ENCODE measurements at places on chromosomes 11 and 22.

DNA sequence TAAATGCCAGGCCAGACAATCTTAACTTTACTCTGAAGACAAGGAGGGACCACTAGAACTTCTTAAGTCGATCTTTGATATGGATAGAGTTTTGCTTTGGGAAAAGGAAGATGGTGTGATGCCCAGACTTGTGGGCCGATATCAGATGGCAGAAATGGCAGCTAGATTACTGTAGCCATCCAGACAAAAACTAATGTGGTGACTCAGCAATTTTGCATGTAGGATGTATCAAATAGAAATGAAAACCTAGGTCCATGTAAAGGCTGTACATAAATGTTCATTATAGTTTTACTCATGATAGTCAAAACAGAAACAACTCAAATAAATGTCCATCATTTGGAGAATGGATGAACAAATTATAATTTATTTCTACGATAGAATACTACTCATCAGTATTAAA, 121.5 kb downstream of the APIP start:
- no peaks in the 10 kb centered on the region for H3K36me3 ChIP-seq
- H3K4me3 ChIP-seq = no peak overlapping the region
- no peak overlapping the region for H3K27ac ChIP-seq

DNA sequence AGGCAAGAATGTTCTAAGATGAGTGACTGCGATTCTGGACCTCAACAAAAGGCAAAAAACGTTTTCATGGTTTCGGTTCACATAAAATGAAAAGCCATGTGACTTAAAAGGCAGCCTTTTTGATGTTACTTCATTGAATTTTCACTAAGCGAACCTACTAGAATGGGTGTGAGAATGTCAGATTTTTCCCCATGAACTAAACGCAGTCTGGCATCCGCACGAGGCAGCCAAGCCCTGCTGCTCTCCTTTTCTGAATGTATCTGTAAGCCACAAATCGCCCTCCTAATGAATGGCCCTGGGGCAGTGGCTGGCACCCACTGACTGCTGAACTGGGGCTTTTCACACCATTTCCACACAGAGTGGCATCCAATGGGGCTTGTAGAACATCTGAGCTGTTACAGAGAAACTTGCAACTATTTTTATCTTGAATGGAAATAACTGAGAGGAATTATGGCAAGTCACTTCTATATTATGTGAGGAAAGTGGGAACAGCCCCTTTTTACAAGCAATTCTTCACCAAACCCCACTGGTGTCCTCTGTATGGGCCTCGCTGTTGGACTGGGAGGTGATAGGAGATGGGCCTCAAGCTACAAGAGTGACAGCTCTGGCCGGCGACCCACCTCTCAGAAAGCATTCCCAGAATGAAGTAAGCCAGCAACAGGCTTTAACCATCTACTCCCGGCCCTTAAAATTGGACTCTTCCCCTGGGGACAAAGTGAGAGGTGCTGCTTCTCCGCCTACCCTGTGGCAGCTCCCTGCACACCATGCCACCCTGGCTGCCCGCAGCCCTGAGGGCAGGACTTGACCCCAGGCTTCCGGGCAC, 29.4 kb downstream of the PPP2R1B start:
- H3K4me3 ChIP-seq = no peak overlapping the region
- peaks cover 29% of the 10 kb centered on the region for H3K36me3 ChIP-seq
- H3K27me3 ChIP-seq = no peaks in the 10 kb centered on the region

DNA sequence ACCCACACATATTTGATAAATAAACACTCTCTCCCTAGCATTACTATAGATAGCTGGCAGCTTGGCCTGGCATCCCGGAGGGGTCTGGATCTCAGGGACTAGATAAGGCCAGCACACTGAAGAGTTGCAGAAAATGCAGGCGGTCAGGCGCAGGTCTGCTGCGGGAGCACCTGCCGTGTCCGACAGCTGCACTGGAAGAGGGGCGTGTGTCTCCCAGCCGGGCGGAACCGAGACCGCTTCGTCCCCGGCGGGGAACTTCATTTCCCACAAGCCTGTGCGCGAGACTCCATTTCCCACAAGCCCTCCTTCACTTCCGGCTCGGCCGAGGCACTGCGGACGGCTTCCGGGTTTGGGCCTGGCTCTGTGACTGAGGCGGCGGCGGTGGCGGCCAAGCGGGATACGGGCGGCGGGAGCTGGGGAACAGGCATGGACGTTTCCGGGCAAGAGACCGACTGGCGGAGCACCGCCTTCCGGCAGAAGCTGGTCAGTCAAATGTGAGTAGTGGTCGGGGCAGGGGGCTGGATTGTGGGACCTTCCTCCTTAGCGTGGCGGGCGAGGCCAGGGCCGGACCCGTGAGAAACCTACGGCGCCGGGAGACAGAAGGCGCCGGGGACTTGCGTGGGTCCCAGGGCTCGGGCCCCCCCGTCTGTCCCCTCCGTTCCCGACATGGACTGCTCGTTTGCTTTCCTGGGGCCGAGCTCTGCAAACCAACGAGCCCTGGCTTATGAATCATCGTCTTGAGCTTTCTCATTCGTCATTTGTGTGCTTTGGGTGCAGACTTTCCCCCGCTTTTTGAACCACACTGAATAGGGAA, at the start of gene MED15:
MED15 (plus strand) TSS at position 358 of the 814 bp plus-strand sequence; CDS start at position 427, 69 bp downstream.
- H3K4me1 ChIP-seq = peaks cover 53% of the 10 kb centered on the region
- H3K27me3 ChIP-seq = no peaks in the 10 kb centered on the region
- peaks cover 22% of the 10 kb centered on the region for H3K36me3 ChIP-seq
- DNase-seq = peak; percentile 90

DNA sequence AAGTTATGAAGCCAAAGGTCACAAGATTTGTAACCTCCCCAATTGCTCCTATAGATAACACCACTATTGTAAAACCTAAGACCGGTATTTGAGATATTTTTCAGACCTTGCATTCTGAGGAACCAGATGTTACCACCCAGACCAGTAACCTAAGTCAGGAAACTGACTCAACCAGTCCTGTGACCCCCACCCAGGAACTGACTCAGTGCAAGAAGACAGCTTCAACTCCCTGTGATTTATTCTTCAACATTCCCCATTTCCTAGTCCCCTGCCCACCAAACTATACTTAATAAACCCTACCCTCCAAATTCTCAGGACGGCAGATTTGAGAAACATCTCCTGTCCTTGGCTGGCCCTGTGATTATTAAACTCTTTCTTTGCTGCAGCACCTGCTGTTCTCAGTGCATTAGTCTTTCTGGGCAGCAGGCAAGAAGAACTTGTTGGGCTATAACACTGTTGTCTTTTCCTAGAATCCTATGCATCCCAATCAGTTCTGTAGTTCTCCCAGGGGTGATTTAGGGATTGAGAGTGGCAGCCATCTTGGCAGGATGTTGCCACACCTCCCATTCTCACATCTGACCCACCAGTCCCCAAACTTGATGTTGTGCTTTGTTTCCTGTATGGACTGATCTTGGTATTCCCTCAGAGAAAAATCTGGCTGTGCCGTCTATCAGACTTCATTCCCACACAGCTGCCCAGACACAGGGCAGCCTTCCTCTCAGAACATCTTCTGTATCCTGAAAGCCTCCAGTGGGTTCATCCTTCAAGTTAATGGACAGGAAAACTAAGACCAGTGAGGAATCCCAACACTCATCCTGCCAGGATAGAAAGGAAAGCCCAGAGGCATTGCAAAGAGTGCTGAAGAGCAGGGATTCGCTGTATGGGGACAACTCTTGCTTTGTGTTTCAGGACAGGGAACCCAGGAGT, 104.0 kb downstream of the PDE2A start:
- H3K4me3 ChIP-seq = no peak overlapping the region
- H3K27me3 ChIP-seq = peaks cover 23% of the 10 kb centered on the region
- DNase-seq = no peak
- H3K4me1 ChIP-seq = peaks cover 11% of the 10 kb centered on the region
- no peaks in the 10 kb centered on the region for H3K36me3 ChIP-seq

GRCh38 chr11:8863838-8864237, 47.2 kb upstream of the AKIP1 start:
- no peak for DNase-seq
- H3K4me3 ChIP-seq = no peak overlapping the region

GRCh38 chr22:38756711-38757463, 1.1 kb upstream of the SUN2 start:
- peak; percentile 33 for DNase-seq
- no peaks in the 10 kb centered on the region for H3K27me3 ChIP-seq
- peaks cover 11% of the 10 kb centered on the region for H3K36me3 ChIP-seq

GRCh38 chr22:39589875-39590274, 19.3 kb downstream of the CACNA1I start:
- H3K36me3 ChIP-seq = no peaks in the 10 kb centered on the region
- peaks cover 2% of the 10 kb centered on the region for H3K27me3 ChIP-seq
- H3K27ac ChIP-seq = no peak overlapping the region
- no peaks in the 10 kb centered on the region for H3K4me1 ChIP-seq
- DNase-seq = no peak

GRCh38 chr11:68941324-68942094, 37.8 kb downstream of the IGHMBP2 start:
- H3K27ac ChIP-seq = no peak overlapping the region
- no peak overlapping the region for H3K4me3 ChIP-seq
- no peaks in the 10 kb centered on the region for H3K27me3 ChIP-seq
- peaks cover 2% of the 10 kb centered on the region for H3K36me3 ChIP-seq
- no peak for DNase-seq

GRCh38 chr11:116953530-116954285, 116.3 kb upstream of the APOA1 start:
- peaks cover 39% of the 10 kb centered on the region for H3K36me3 ChIP-seq
- no peak overlapping the region for H3K4me3 ChIP-seq
- DNase-seq = no peak
- H3K27me3 ChIP-seq = no peaks in the 10 kb centered on the region

DNA sequence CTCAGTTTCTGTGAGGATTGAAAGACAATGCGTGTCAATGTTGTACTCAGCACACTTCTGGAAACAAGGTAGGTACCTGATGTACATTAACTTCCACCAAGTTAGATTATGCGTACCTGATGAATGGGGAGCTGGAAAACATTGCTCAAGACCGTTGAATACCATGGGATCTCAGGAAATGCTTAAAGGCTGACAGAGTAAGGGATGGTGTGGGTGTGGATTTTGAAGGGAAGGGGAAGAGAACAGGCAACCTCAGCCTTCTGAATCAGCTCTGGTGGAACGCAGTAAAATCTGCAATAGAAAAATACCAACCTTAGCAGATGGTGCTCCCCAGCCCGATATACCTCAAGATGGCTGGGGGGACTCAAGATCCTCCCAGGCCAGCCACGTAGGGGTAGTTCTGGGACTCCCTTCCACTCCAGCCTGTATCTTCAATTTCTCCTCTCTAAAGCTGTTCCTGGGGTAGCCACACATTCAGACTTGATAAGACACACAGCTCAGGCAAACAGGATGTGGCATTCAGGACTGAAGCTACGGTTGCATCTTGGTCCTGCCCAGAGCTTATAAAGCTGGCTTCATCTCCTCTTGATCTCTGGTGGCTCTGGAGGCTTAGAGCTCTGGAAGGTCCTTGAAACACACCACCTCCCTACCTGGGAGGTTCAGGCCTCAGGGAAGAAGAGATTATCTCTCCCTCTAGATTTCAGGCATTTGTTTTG, 111.8 kb downstream of the CTNND1 start:
- H3K4me3 ChIP-seq = no peak overlapping the region
- no peak for DNase-seq
- peaks cover 3% of the 10 kb centered on the region for H3K4me1 ChIP-seq
- no peak overlapping the region for H3K27ac ChIP-seq
- H3K27me3 ChIP-seq = peaks cover 4% of the 10 kb centered on the region

- H3K27ac ChIP-seq = no peak overlapping the region
- no peaks in the 10 kb centered on the region for H3K27me3 ChIP-seq
- H3K4me3 ChIP-seq = no peak overlapping the region
- H3K4me1 ChIP-seq = peaks cover 7% of the 10 kb centered on the region
- DNase-seq = no peak
Measured at GRCh38 chr11:104713401-104713800, 184.9 kb downstream of the CASP12 start.

- no peak overlapping the region for H3K4me3 ChIP-seq
- no peak overlapping the region for H3K27ac ChIP-seq
- H3K36me3 ChIP-seq = no peaks in the 10 kb centered on the region
- no peaks in the 10 kb centered on the region for H3K4me1 ChIP-seq
- H3K27me3 ChIP-seq = no peaks in the 10 kb centered on the region
Measured at GRCh38 chr11:22711880-22712279, 45.5 kb downstream of the GAS2 start.

GRCh38 chr11:131885431-131885830, 515.0 kb downstream of the NTM start:
- no peaks in the 10 kb centered on the region for H3K36me3 ChIP-seq
- no peaks in the 10 kb centered on the region for H3K27me3 ChIP-seq
- H3K4me3 ChIP-seq = no peak overlapping the region
- no peak for DNase-seq
- H3K4me1 ChIP-seq = no peaks in the 10 kb centered on the region
- H3K27ac ChIP-seq = no peak overlapping the region

- DNase-seq = no peak
- no peaks in the 10 kb centered on the region for H3K36me3 ChIP-seq
- H3K4me3 ChIP-seq = no peak overlapping the region
- peaks cover 3% of the 10 kb centered on the region for H3K27me3 ChIP-seq
- H3K4me1 ChIP-seq = no peaks in the 10 kb centered on the region
- H3K27ac ChIP-seq = no peak overlapping the region
Measured at GRCh38 chr11:112514011-112514740, 253.5 kb upstream of the PLET1 start.

DNA sequence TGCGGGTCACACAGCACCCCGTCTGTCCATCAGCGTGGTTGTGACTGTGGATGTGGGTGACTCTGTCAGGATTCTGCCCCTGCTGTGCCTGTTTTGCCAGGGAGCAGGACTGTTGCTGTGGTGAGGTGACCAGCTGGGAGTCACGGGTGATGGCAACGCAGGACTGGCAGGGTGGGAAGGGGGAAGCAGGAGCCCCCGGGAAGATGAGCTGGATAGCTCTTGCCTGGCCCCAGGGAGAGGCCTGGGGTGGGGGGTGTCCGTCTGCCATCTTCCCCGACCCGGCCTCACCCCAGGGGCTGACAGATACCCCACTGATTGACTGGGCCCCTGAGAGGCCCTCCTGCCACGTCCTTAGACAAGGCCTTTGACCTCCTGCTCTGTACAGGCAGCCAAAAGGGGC, 34.3 kb upstream of the TSPAN18 start:
- no peaks in the 10 kb centered on the region for H3K36me3 ChIP-seq
- H3K4me3 ChIP-seq = no peak overlapping the region
- no peaks in the 10 kb centered on the region for H3K27me3 ChIP-seq

- H3K4me3 ChIP-seq = no peak overlapping the region
- no peak overlapping the region for H3K27ac ChIP-seq
Measured at GRCh38 chr11:10605941-10606381, 37.5 kb upstream of the LYVE1 start.

GRCh38 chr22:43860831-43861230, 1.5 kb downstream of the SULT4A1 start:
- H3K27me3 ChIP-seq = peaks cover 72% of the 10 kb centered on the region
- DNase-seq = no peak
- no peak overlapping the region for H3K27ac ChIP-seq
- H3K4me1 ChIP-seq = peaks cover 6% of the 10 kb centered on the region
- H3K36me3 ChIP-seq = no peaks in the 10 kb centered on the region
- no peak overlapping the region for H3K4me3 ChIP-seq

- DNase-seq = no peak
- peak overlapping the region; percentile 95 for H3K4me3 ChIP-seq
- peaks cover 58% of the 10 kb centered on the region for H3K36me3 ChIP-seq
- H3K27me3 ChIP-seq = no peaks in the 10 kb centered on the region
- H3K4me1 ChIP-seq = peaks cover 97% of the 10 kb centered on the region
- H3K27ac ChIP-seq = peak overlapping the region; percentile 100
Measured at GRCh38 chr11:128504486-128504885, 82.9 kb downstream of the ETS1 start.

- no peak overlapping the region for H3K4me3 ChIP-seq
- no peaks in the 10 kb centered on the region for H3K4me1 ChIP-seq
- no peak overlapping the region for H3K27ac ChIP-seq
- DNase-seq = no peak
- peaks cover 4% of the 10 kb centered on the region for H3K27me3 ChIP-seq
Measured at GRCh38 chr11:33366918-33367317, 109.7 kb downstream of the HIPK3 start.
